ENCODE measurements at places on chromosomes 12 and 14.

- DNase-seq: no peak
These were observed 248.1 kb downstream of the DPY19L2 start for GRCh38 chr12:63420206-63420644.

- DNase-seq: no peak
These were observed 5.5 kb upstream of the CHD4 start for GRCh38 chr12:6612652-6613014.

GRCh38 chr14:42929806-42930480, 1323.3 kb downstream of the LRFN5 start:
- DNase-seq: no peak

- no peak for DNase-seq
These were observed 33.8 kb upstream of the ATP2B1 start for GRCh38 chr12:89742337-89743022.

DNA sequence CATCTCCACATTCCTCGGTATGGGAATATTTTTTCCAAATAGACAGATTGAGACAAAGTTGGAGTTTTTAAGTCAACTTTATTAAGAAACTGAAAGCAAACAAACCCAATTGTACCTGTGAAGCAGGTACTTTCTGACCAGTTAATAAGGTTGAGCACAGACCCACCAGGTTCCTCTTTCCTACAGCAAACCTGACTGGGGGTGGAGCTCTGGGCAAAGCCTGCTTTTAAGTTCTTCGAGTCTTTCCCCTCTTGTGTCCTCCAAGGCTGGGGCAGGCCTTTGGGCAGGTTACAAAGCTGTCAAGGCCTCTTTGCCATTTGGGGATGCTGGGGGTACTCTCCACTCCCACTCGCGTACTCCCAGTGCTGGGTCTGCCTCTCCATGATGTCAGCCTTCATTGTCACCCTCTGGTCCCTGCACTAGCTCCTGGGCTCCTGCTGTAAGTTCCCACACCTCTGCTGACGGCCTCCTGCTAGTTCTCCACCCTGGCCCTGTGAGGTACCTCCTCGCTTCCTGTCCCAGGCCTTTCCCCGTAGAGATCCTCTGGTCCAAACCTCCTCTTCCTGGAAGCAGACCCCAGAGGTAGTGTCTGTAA, 3.2 kb downstream of the KCNH3 start:
- DNase-seq: no peak

DNA sequence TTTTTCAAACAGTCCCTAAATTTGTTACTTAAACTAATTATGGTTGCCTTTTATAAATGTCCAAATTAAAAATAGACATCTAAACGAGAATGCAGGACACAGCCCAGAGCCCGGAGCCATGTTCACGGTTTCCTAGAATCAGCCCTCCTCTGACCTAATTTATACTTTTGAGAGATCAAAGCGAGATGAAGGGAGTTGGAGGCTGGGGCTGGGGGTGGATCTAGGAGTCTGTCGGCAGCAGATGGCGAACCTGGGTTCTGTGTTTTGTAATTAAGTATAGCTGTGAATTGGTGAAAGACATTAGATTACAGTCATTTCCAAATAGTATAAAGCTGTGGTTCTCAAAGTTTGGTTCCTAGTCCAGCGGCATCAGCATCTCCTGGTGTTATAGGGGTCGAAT, 210.1 kb downstream of the SLC41A2 start:
- DNase-seq: no peak

DNA sequence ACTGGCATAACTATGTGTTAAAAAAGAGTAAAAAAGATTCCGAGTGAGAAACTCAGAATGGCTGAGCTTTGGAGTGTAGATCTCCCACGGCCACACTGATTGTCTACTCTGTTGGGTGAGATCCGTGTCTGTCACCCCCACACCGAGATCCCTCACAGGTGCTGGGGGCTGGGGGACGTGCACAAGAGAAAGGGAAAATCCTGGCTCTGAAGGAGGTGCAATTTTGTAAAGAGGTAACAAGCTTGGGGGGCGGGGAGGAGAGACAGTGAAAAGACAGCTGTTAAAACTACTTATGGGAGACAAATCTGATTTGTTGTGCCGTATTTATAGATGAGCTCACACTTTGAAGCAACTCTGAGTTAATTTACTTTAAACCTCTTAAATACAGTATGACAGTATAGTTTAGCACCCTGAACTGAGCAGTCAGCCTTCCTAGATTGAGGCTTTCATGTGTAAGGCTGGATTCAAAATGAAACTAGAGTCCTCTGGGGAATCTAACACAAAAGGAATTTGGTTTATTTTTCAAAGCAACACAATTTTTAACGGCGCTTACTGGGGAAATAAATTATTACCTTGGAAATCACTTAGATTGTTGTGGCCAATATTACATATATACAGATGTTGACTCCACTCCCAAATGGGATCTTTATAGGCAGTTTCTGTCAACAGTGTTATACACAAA, 167.4 kb upstream of the RGS6 start:
- no peak for DNase-seq

DNA sequence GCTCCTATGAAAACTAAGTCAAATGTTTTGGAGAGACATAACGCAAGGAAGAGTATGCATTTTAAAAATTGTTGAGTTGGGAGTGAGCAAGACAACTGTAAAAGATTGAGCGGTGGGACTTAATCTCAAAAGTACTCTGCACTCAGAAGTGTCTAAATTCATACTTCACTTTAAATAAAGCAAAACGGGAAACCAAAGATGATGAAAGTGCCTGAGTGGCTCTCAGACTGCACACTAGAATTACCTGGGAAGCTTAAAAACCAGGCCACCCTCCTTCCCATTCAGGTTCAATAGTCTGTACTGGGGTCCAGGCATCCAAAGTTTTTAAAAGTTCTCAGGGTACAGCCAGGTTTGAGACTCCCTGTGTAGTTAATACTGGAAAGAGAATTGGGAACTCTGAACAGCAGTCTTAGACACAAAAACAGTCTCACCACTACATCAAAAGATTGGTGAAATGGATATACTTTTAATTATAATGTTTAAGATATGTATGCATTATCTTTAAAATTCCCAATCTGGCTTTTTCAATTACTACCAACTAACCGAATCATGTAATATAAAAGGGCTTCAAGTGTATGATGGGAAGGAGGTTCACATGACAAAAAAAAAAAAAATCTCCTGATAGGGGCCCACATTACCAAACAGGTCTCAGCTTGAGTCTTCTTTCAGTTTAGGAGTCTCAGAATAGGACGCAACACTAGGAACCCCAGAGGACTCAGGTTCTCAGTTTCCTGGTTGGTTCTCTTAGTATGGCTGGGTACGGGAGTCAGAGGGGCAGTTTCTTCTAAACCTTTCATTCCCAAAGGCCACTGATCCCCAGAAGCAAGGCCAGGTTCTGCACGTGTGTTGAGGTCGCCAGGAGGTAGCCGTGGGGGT, 1.0 kb downstream of the HOMEZ start:
- no peak for DNase-seq

DNA sequence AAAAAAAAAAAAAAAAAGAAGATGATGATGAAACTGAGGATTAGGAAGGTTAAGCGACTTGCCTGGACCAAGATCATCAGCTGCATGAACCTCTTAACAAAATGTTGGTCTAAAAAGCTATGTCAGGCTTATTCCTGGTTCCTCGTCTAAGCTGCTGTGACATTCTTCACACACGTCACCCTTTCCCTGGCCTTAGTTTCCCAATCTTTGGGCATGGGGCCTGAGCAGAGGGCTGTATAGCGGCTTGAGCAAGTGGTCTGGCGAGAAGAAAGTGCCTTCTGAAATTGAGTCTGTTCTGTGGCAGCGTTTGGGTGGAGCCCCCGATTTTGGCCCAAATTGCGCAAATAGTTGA, 58.7 kb upstream of the CCND2 start:
- no peak for DNase-seq

DNA sequence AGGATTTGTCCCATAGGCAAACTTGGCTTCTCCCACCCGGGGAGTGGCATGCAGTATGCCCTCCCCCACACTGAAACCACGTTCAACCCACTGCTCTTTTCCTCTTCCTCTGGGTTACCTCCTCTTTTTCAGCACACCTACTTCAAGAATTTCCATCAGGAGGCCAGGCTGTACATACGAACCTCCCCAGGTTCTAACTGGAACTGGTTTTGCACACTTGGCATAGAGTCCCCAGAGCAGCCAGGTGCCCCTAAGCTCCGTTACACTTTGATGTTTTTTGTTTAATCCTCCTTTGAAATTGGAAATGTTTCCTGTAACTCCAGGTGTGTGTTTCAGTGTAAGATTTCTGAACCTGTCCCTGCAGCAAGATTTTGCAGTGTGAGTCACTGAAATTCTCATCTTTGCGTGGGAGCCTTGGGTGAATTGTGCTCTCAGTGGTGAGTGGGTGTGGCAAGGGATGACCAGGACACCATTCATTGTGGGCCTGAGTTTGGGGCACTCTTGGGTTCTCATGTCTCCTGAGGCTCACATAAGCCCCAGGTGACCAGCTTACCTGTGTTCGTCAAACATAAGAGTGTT, 18.2 kb downstream of the CD9 start:
- DNase-seq: no peak

DNA sequence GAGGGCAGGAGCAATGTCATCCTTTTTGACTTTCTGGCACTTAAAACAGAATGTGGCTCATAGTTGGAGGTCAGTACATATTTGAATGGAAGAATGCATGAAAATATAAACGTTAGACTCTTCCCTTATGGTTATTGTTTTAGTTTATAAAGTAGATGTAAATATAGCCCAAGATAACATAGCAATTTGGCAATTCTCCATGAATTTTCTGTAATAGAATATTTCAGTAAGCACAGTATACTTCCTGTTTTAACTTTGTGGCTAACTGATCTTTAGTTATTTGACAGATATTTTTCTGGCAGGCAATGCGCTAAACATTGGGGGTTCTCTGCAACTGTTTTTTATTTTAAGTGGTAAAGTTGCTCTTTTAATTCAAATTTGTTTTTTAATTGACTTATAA, 763.0 kb downstream of the NRXN3 start:
- no peak for DNase-seq

DNA sequence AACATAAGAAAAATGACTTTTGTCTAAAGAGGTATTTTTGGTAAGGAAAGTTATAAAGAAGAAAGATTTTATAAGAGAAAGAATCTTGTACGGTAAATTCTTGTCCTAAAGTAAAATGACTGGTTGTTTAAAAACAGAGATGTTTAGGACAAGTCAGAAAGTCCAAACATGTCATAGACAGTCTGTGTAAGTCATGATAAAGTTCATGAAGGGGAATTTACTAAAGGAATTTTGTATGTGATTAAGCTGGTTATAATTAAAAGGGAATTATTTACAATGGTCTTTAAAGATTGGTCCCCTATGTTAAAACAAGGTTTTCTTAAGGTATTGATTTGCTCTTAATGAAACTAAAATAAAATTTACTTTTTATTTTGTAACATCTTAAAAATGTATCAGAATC, 269.4 kb upstream of the CCDC196 start:
- DNase-seq: no peak

DNA sequence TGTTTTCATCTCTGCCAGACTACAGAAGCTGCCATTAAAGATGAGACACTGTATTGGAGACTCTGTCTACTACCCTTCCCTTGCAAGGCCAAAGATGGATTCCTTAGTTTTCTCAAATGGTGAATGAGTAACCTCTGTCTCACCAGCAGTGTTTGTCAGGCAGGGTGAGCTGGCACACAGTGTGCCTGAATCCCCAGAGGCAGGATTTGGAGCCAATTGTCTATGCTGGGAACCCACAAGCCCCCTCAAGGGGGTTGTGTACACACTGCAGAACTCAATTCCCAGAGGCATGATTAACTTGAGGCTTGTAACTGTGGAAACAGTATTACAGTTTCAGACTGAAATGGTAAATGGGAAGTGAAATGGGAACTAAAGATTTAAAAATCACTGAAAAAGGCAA, 136.8 kb upstream of the PTPRB start:
- DNase-seq: no peak

DNA sequence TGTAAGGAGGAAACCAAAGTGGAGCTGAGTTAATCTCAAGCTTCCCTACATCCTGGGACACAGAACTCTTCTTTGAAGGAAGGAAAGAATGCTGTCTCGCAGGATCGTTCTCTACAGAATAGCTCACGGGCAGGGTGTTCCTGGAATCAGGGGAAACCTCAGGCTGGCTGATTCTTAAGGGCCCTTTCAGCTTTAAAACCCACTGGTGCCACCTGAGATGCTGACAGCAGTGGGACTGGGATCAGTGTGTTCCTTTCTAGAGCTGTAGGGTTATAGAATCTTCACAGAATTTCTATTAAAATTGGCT, 47.8 kb downstream of the UBE3B start:
- no peak for DNase-seq

- no peak for DNase-seq
These were observed 2.9 kb upstream of the RTL1 start for GRCh38 chr14:100906420-100906819.

DNA sequence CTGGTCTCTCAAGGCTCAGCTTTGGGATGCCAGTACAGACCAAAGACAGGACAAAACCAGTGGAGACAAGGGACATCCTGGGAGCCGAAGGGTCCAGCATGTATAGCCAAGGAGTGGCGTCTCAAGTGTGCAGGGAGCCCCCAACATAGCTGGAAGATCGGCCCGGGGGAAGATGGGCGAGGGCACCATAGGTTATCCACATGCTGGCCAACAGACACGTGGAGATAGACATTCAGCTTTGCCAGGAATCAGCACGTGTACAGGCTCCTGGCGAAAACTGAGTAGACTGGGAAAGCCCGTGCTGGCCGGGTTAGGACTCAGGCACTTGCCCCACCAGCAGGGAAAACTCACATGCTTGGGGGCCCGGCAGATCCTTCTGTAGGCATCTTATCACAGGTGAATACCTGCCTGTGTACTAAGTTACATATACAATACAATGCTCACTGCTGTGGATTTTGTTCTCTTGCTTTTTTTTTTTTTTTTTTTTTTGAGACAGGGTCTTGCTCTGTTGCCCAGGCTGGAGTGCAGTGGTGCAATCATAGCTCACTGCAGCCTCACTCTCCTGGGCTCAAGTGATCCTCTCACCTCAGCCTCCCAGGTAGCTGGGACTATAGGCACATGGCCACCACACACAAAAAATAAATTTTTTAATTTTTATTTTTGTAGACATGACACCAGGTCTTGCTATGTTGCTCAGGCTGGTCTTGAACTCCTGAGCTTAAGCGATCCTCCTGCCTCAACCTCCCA, 5.6 kb upstream of the ANKRD9 start:
- DNase-seq: no peak

DNA sequence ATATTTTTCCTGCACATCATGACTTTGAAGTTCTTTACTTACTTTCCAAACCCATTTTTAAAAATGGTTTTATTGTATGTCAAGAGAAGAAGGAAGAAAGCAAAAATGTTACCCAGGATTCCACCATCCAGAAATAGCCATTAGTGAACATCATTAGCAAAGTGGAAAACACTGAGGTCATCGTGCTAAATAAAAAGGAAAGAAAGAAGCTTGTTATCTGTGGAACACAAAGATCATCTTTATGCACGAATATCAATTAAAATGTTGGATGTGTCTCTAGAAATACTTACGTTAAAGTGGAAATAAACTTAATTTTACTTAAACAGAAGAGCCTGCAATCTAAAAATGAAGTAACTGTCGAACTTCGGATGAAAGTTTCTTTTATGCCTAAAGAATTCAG, 27.3 kb downstream of the SFSWAP start:
- DNase-seq: no peak

- DNase-seq: no peak
These were observed 122.4 kb upstream of the AMIGO2 start for GRCh38 chr12:47202176-47202575.

GRCh38 chr12:131415781-131416180, 295.1 kb upstream of the SFSWAP start:
- DNase-seq: no peak

GRCh38 chr12:1797991-1798640, 22.2 kb upstream of the LRTM2 start:
- no peak for DNase-seq

Data from stimulated activated CD8-positive, alpha-beta memory T cell treated with anti-CD3 and anti-CD28 coated beads, Interleukin-15, amount 100 ng/mL, for 1 hour (primary cell).